ENCODE measurements at places on chromosomes 13 and 19.

- H3K27ac ChIP-seq: no peak overlapping the region
- peak overlapping the region; percentile 63 for H3K4me3 ChIP-seq
- H3K27me3 ChIP-seq: no peaks in the 10 kb centered on the region
- H3K4me1 ChIP-seq: no peaks in the 10 kb centered on the region
These were observed 76.0 kb upstream of the STK24 start for GRCh38 chr13:98652721-98653462.

GRCh38 chr19:1240925-1241324 lies 626 bp upstream of the ATP5F1D start:
- peaks cover 25% of the 10 kb centered on the region for H3K27me3 ChIP-seq
- peak overlapping the region; percentile 92 for H3K4me3 ChIP-seq
- no peak for DNase-seq
- no peak overlapping the region for H3K27ac ChIP-seq
- peaks cover 19% of the 10 kb centered on the region for H3K36me3 ChIP-seq

GRCh38 chr13:97111756-97112155 lies 110.4 kb upstream of the MBNL2 start:
- H3K27me3 ChIP-seq: peaks cover 53% of the 10 kb centered on the region
- DNase-seq: no peak
- H3K36me3 ChIP-seq: no peaks in the 10 kb centered on the region
- H3K4me1 ChIP-seq: peaks cover 6% of the 10 kb centered on the region
- no peak overlapping the region for H3K27ac ChIP-seq

DNA sequence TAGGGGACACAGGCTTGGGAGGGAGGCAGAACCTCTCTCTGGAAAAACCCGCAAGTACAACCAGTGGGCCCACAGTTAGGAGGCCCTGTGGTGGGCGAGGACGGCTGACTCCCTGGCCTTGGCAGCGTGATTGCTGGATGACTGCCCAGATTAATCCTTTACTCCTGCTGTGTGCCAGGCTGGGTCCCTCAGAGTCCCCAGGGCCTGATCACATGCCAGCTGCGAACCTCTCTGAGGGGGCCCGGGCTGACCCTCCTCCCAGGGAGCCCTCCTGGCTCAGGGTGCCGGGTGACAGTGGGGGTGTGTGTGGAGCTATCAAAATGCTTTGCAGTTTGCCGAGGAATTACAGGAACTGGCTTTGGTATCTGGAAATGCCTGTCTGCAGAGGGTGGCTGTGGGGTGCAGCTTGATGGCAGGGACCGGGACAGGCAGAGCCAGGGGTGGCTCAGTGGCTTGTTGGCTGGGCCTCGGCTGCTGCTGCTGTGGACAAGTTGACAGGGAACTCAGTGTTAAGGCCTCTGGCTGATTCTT lies 48.9 kb downstream of the DNM2 start:
- peaks cover 51% of the 10 kb centered on the region for H3K36me3 ChIP-seq
- H3K4me3 ChIP-seq: no peak overlapping the region
- H3K27me3 ChIP-seq: no peaks in the 10 kb centered on the region
- peaks cover 4% of the 10 kb centered on the region for H3K4me1 ChIP-seq
- no peak for DNase-seq

DNA sequence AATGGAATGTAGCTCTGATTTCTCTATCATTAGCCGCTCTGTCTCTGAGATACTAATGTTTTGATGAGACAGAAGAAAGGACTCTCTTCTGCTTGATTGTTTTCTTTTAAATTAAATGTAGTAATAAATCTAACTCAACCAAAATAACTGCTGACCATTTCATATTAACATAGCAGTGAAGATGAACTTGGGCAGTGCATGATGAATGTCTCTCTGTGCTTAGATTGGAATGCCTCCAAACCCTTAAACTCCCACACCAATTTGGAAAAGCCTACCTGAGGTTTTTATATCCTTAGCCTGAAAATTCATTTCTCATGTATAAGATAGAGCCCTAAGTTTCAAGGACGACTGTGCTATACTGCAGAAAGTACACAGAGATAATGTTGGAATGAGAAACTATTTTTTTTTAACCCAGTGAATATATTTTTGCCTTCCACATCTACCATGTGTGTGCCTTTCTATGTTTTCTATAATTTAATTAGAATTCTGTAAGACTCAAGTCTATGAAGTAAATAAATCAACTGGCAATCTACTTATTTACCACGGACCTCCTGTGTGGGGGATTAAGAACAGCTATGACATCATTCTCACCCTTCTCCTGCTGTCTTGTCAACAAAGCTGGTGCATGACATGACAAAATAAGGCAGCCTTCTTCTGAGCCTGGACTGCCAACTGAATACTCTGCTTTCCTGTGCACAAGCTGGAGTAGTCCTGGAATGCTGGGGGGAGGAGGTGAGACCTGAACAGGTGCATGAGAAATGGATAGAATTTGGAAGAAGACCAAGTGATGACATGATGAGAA lies 155.5 kb downstream of the FGF9 start:
- no peak for DNase-seq
- no peak overlapping the region for H3K4me3 ChIP-seq
- no peak overlapping the region for H3K27ac ChIP-seq
- no peaks in the 10 kb centered on the region for H3K4me1 ChIP-seq
- H3K27me3 ChIP-seq: no peaks in the 10 kb centered on the region

Measured in common myeloid progenitor, CD34-positive (primary cell).